ENCODE measurements at places on chromosomes 3 and 15.

DNA sequence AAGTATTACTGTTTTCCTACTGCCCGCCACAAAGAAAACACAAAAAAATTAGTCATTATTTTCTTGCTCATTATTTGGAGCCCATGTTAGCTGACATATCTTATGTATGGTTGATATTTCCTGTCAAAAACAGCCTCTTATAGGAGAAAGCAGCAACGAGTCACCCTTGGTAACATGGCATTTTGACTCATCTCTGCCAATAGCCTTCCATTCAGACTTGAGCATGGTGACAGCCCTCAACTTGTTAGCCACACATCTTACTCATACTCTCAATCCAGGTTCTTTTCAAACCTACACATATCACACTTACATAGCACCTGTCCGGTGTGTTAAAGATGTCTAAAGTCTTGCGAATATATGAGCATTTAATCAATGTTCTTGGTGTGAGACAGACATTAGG, 109.4 kb upstream of the SAMMSON start:
- DNase-seq = no peak

GRCh38 chr3:17155951-17156350, 271.2 kb downstream of the PLCL2 start:
- no peak for DNase-seq

DNA sequence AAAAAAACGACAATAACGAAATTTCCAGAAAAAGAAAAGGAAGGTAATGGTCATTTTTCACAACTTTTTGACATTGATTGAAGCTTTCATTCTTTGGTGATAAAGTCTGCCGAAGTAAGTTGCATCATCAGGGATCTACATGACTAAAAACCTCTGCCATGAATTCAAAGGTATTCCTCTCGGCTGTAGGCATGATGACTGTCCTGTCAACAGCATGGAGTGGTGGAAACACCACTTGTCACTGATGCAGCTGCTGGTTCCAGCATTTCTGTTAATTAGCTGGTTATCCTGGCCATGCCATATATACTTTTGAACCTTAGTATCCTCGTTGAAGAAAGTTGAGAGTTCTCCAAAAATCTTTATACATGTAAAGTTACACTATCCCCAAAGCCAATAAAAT, 859.0 kb upstream of the ARPP21 start:
- no peak for DNase-seq

DNA sequence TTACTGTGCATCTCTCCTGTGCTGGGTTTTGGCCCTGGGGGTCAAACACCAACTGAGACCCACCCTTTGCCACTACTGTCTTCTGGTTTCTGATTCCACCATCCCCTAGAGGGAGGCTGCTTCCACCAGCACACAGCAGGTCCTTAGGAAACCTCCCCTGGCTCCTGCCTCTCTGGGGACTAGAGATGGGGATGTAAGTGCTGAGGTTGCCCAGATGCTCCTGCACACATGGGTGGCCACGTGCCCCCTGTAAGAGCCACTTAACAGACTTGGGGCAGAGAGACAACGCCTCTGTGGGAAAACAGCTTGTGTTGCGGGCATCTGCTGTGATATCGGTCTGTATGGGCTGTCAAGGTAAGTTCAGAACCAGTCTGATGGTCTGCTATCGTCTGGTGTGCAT, 83.4 kb downstream of the ATP2B2 start:
- no peak for DNase-seq

DNA sequence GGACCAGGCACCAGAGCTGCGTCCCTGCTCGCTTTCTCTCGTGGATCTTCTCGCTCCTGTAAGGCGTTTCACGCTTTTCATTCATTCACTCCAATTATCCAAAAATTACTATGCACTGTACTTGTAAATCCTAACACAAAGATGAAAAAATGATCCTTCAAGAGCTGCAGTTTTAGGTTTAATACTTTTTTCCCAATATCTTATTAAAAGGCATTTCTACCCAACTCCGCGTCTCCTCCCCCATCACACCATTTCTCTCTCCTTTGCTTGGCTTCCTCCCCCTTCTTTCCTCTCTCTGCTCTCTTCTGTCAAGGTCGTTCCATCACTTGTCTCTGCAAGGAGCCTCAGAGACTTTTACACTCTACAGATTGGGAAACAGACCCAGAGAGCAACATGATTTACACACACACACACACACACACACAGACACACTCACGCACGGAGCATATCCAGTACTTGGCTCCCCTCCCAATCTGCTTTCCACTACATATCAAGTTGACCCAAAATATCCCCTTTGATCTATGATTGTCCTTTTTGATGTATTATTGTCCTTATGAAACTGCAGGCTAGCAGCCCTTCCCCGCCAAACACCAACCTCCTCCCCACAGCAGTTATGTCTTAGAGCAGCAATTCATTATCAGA, 479 bp upstream of the CLDN1 start:
- DNase-seq = no peak

DNA sequence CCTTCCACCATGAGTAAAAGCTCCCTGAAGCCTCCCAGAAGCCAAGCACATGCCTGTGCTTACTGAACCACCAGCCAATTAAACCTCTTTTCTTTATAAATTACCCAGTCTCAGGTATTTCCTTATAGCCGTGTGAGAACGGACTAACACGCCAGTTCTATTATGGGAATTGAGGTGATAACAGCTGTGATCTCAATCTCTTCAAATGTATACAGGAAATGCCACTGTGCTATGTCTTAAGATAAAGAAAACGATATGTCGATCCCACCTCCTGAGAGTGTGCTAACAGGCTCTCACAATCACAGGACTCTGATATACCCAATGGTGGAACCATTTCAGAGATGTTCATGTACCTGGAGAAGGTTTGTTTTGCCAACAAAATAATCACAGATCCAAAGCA, 26.2 kb downstream of the CHSY1 start:
- no peak for DNase-seq

GRCh38 chr3:111797171-111797615, 61.9 kb upstream of the PHLDB2 start:
- no peak for DNase-seq

- DNase-seq = no peak
Measured at GRCh38 chr3:126664591-126665214, 9.8 kb upstream of the TXNRD3 start.

DNA sequence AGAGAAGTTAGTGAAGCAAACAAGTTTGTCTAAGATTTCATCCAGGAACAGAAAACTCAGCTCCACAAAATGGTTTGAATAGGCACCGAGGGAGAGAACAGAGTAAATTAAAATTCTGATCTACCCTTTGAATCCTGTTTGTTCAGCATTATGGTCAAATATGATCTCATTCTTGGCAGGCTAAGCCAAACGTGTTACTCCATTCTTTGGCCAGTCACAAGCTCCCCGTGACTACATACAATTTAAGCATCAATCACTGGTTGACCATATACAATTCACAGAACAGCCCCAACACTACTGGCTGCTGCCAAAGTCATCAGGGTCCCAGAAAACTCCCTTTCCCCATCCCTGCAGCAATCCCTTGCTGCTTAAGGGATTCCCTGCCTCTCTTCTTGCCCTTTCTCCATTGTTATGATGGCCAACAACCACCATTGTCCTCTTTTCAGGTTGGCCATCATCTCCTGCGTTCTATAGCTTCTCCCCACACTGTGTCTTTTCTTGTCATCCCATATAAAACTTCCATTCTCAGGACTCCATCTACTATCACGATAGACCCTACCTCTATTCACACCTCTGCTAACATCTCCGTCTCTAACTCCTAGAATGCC, 46.3 kb downstream of the GOLIM4 start:
- no peak for DNase-seq

DNA sequence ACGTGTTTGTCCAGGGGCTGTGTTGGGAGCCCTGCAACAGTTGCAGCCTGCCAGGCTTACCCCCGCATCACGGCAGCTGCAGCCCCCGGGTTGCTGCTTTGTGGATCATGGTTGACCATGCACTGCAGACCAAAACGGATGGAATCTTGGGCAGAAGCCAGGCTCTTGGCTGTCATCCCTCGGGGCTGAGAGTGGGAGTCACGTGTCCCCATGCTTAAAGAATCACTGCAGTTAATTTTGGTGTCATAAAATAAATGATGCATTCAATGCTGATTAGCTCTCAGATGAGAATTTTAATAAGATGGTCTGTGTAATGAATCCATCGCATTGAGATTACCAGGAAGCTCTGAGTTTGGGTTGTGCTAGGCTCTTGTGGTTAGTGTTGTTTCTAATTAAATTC, 115.6 kb downstream of the CHDH start:
- no peak for DNase-seq

DNA sequence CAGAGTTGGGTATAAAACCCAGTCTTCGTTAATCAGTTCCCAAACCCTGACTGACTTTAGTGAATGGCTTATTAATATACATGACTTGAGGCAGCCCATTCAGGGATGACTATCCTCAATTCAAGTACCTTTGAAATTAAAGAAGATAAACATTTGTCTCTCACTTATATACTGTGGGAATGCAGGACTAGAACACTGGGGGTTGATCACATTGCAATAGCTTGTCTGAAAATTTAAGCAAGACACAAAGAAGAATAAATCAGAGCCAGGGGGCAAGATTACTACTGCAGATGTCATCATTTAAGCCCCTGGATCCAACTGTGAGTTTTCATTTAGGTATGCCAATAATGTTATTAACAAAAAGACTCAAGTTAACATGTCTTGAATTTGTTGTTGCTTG, 647.7 kb downstream of the ZPLD1 start:
- DNase-seq = no peak

DNA sequence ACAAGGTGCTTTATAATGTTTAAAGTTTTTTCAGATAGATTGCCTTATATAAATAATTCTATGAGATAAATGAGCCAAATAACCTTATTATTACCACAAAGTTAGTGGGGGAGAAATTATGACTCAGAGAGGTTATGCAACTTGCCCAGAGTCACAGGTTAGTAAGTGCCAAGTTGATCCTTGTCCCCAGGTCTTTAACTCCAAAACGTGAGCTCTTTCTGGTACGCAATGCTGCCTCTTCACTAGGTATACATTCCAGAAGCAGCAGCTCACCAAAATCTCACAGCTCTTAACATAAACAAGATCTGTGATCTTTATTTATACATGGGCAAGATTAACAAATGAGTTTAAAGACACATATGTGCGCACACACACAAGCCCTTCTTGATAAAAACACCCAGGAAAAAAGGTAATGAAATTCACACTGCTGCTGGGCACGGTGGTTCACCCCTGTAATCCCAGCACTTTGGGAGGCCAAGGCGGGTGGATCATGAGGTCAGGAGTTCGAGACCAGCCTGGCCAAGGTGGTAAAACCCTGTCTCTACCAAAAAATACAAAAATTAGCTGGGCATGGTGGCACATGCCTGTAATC, 59.8 kb upstream of the NR2F2 start:
- DNase-seq = no peak

GRCh38 chr3:170307671-170308405, 49.7 kb upstream of the SKIL start:
- DNase-seq = no peak

GRCh38 chr15:93152951-93153350, 63.9 kb upstream of the RGMA start:
- DNase-seq = peak; percentile 63

- no peak for DNase-seq
Measured at GRCh38 chr3:156382458-156383346, 172.2 kb downstream of the SSR3 start.

DNA sequence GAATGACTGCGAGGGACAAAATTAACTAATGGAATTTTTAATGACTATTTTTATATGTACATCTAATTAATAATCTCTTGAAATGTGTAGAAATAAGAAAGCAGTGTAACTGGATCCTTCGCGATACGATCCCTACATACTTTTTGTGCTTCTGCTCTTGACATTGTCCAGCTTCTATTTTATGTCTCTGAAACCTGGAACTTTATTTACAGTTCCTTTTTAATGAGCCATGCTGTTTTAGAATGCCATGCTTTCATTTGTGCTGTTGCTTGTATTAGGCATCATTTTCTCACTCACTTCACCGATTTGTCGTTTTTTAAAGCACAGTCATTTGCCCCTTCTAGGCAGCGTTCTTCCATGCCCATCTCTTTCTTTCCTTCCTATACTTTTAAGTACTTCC, 301.3 kb downstream of the EDEM1 start:
- no peak for DNase-seq

- DNase-seq = no peak
Measured at GRCh38 chr15:89587955-89588354, 12.7 kb downstream of the TICRR start.

DNA sequence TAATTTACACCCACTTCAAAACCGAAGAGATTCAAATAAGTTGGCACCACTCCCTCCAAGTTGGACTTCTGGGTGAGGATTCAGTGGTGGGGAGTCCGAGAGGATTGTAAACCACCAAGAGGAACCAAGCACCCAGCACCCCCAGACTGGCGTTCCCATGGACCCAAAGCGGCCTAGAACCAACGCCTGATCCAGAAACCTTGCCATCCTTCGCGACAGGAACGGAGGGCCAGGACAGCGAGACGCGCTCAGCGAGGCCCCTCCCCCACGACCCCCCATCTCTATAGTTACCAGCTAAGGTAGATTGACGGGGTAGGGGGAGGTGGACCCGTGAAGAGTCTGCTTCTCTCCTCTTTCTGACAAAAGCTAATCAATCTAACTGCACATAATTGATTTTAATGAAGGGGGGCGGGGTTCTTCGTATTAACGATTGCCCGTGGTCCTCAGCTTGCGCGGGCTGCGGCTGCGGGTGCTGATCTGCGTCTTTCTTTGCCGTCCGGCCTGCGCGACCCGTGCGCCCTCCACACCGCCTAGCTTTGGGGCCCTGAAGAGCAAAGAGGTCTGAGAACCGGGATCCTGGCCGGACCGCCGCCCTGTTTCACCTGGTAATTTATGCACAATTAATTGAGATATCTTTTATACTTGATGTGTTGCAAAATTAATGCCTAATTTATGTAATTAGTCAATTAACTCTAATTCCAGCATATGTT, 10.9 kb upstream of the FOXB1 start:
- no peak for DNase-seq

DNA sequence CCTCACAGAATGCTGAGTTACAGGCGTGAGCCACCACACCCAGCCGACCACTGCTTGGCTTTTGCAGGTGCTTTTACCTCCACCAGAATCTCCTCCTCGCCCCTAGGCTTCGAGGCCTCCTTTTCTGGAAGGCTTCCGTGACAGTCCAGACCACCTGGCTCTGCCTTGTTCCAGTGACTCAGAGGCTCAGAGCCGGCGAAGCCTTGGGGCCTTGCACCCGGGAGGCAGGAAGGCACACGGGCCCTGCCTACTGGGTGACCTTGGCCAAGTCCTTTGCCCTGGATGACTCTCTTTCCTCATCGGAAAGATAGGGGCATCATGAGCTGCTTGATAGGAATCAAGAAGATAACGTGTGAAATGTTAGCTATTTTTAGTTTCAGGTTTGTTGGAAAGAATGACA, 31.3 kb upstream of the FURIN start:
- no peak for DNase-seq

GRCh38 chr15:68425428-68426060, 6.4 kb downstream of the ITGA11 start:
- DNase-seq = no peak

DNA sequence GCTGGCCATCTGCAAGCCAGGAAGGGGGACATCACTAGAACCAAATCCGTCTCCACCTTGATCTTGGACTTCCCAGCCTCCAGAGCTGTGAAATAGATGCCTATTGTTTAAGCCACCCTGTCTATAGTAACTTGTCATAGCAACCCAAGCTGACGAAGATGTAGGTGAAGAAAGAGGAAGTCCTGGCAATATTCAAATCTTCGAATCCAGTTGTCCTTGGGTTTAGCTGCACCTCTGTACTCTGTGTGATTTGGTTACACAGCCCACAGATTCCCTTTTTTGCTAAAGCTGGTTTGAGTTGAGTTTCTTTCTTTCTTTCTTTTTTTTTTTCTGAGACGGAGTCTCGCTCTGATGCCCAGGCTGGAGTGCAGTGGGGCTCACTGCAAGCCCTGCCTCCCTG, 68.0 kb upstream of the XCR1 start:
- no peak for DNase-seq

Data from caudate nucleus (tissue), 63 donors.